ENCODE measurements at places on chromosomes 6 and 20. TPM values are rescaled to one million over a fixed set of nuclear protein-coding genes. Genes with fewer than 3 reads are reported as not detected.

HLA-DQA2 gene
- total RNA-seq: not detected

ATXN1 gene
- 13.9 TPM for total RNA-seq

IRAK1BP1 gene
- total RNA-seq: 1.9 TPM

SLC22A16 gene
- total RNA-seq: not detected

TBXT gene
- total RNA-seq: not detected

RNF8 gene
- total RNA-seq: 26.7 TPM

DAAM2 gene
- 13.1 TPM for total RNA-seq

RUNX2 gene
- 3.1 TPM for total RNA-seq

STK35 gene
- total RNA-seq: 11.1 TPM

EFCAB8 gene
- not detected for total RNA-seq

MAP1LC3A gene
- 10.0 TPM for total RNA-seq

ADGRB3 gene
- total RNA-seq: not detected

PDE10A gene
- total RNA-seq: 12.4 TPM

RAE1 gene
- 32.8 TPM for total RNA-seq

NRSN1 gene
- not detected for total RNA-seq

HLA-DQA1 gene
- not detected for total RNA-seq

MAP3K4 gene
- 20.4 TPM for total RNA-seq

CDH26 gene
- not detected for total RNA-seq

KCNB1 gene
- total RNA-seq: not detected

OXT gene
- not detected for total RNA-seq

MAP3K7 gene
- total RNA-seq: 29.9 TPM

OPN5 gene
- not detected for total RNA-seq

CGAS gene
- total RNA-seq: 4.2 TPM

RIPOR2 gene
- total RNA-seq: 0.83 TPM

DNPH1 gene
- 22.8 TPM for total RNA-seq

SLC22A7 gene
- total RNA-seq: not detected

RFX6 gene
- total RNA-seq: not detected

TRIM40 gene
- total RNA-seq: not detected

DEFB126 gene
- total RNA-seq: not detected

RAB23 gene
- 28.9 TPM for total RNA-seq

OR2J3 gene
- not detected for total RNA-seq

ITPA gene
- 32.4 TPM for total RNA-seq

MYLK2 gene
- total RNA-seq: 0.18 TPM

SLC17A9 gene
- 1.4 TPM for total RNA-seq

CD93 gene
- under 0.01 TPM for total RNA-seq

KCNQ5 gene
- total RNA-seq: 1.7 TPM

PLA2G7 gene
- not detected for total RNA-seq

CALHM4 gene
- total RNA-seq: not detected

ZSCAN31 gene
- 4.2 TPM for total RNA-seq

PACSIN1 gene
- not detected for total RNA-seq

BHLHE23 gene
- not detected for total RNA-seq

PI3 gene
- not detected for total RNA-seq

FAM184A gene
- not detected for total RNA-seq

LCA5 gene
- total RNA-seq: 2.0 TPM

SIRPD gene
- total RNA-seq: not detected
